ENCODE measurements at places on chromosomes 3 and 15. TPM values are rescaled to one million over a fixed set of nuclear protein-coding genes. Genes with fewer than 3 reads are reported as not detected.

GRCh38 chr3:84209474-84209873, 749.3 kb upstream of the CADM2 start:
- no peak for DNase-seq

Gene COL6A5
- total RNA-seq: not detected

GRCh38 chr3:160686955-160687535, 10.1 kb downstream of the ARL14 start:
- DNase-seq: no peak

- no peak for DNase-seq
Measured at GRCh38 chr3:126417981-126418530, 23.3 kb downstream of the CFAP100 start.

DNA sequence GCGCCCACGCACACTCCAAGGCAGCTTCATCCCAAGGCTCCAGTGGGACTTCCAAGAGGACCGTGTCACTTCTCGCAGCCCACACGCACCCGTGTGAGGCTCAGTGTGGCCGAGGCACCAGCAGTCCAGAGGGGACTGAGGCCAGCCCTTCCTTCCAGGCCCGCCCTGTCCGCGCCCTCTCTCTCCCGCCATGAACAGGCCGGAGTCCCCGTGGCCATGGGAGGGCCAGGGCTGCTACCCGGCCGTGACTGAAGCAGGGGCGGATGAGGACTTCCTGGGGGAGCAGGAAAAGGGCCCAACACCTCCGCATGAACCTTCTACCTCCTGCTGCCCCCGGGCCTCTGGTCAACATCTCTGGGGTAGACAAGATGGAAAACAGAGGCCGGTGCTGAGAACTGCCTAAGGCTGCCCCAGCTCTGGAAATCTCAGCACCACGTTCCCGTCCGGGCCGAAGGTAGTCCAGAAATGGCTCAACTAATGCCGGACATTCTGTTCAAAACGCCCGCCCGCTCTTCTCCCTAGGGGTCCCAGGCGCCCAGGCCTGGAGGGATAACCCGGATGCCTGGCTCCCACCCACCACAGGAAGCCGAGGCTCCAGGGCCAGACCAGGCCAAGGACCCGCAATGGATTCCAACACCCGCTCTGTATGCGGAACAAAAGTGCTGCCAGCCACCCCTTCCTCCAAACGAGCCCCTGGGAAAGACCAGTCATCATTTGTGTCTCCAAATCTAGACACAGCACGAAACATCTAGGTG, 32.7 kb downstream of the TNK2 start:
- no peak for DNase-seq

DNA sequence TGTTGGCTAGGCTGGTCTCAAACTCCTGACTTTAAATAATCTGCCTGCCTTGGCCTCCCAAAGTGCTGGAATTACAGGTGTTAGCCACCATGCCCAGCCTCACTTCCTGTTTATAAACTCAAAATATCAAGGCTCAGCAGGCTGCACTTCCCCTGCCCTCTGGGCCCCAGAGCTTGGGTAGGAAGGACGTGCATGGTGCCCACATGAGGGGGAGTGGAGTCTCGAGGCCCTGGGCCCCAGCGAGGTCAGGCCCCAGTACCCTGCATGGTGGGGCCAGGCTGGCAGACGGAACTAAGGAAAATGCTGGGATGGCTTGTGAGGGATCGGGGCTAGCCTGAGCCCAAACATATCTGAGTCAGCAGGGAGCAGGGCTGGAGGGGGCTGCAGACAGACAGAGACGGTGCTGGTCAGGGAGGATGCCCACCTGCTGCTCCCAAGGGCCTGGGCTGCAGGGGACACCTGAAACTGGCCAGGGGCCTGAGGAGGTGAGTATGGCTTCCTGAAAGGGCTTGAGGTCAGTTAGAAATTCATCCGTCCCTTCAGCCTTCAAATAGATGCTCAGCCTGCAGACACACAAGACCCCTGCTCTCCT, 5.1 kb downstream of the SPTBN5 start:
- no peak for DNase-seq
